ENCODE measurements at places on chromosomes 1 and 21. TPM values are rescaled to one million over a fixed set of nuclear protein-coding genes. Genes with fewer than 3 reads are reported as not detected.

DNA sequence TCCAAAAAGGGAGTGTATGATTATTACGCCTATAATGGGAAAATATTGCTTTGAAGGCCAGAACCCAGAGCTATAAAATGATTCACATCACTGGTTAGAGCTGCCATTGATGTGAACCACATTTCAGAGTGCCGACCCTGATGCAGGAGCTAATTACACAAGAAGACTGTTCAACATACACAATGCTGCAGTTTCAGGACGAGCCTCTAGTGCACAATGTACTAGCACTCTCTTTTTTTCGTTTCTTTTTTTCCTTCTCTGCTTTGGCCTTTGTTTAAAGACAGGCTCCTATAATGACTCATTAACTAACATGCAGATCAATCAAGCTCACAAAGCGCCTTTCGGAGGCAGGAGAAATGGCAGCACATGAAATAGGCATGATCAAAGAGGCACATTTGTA is 66.0 kb upstream of the HMGB4 start:
- DNase-seq, result no peak
- H3K27me3 ChIP-seq, result no peaks in the 10 kb centered on the region
- no peak overlapping the region for H3K4me3 ChIP-seq
- H3K36me3 ChIP-seq, result no peaks in the 10 kb centered on the region
- no peaks in the 10 kb centered on the region for H3K4me1 ChIP-seq

DNA sequence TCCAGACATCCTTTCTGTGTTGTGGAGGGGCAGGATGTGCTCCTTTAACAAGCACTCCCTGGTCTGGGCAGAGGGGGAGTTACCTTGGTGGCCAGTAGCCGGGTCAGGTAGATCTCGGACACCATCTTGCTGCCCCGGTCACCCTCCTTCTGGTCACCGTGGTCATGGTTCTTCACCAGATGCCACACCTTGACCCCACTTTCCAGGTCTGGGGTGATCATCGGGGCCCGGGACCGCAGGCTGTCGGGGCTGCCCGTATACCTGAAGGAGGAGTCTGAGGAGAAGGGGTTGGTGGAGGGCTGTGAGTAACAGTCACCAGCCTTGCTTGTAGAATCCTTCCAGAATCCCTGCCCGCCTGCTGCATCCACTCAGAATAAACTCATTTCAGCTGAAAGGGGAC is 122.3 kb upstream of the CD34 start:
- H3K27me3 ChIP-seq, result no peaks in the 10 kb centered on the region
- H3K36me3 ChIP-seq, result no peaks in the 10 kb centered on the region
- peaks cover 21% of the 10 kb centered on the region for H3K4me1 ChIP-seq
- H3K27ac ChIP-seq, result no peak overlapping the region
- no peak for DNase-seq

GRCh38 chr1:202416641-202417040 is 68.1 kb downstream of the PPP1R12B start:
- H3K4me3 ChIP-seq, result no peak overlapping the region
- H3K27ac ChIP-seq, result no peak overlapping the region
- no peaks in the 10 kb centered on the region for H3K36me3 ChIP-seq
- DNase-seq, result no peak
- peaks cover 3% of the 10 kb centered on the region for H3K4me1 ChIP-seq
- no peaks in the 10 kb centered on the region for H3K27me3 ChIP-seq

GRCh38 chr1:20602851-20603450 is 14.1 kb downstream of the CDA start:
- H3K36me3 ChIP-seq, result no peaks in the 10 kb centered on the region
- H3K27ac ChIP-seq, result no peak overlapping the region
- H3K4me1 ChIP-seq, result no peaks in the 10 kb centered on the region

- no peaks in the 10 kb centered on the region for H3K27me3 ChIP-seq
- H3K36me3 ChIP-seq, result no peaks in the 10 kb centered on the region
- H3K4me3 ChIP-seq, result no peak overlapping the region
- no peak overlapping the region for H3K27ac ChIP-seq
- no peaks in the 10 kb centered on the region for H3K4me1 ChIP-seq
Measured at GRCh38 chr1:232594768-232595698, 34.9 kb downstream of the SIPA1L2 start.

The YY1AP1 gene
- 171 TPM for total RNA-seq

DNA sequence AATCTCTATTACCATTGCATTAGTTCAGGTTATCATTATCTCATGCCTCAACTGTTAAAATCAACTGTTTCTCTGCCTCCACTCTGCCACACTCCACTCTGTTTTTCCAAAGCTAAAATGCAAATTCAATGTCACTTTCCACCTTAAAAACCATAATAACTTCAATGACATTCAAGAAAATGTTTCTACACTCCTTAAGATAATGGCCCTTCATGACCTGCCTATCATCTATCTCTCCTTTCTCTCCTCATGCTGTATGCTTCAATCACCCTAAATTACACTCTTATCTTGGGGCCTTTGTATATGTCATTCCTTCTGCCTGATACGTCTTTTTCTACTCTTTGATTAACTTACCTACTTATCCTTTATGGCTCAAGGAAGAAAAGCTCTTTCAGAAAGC is 296.0 kb downstream of the LRRC7 start:
- no peaks in the 10 kb centered on the region for H3K4me1 ChIP-seq
- no peak overlapping the region for H3K4me3 ChIP-seq
- no peak for DNase-seq
- H3K27ac ChIP-seq, result no peak overlapping the region
- no peaks in the 10 kb centered on the region for H3K27me3 ChIP-seq
- H3K36me3 ChIP-seq, result no peaks in the 10 kb centered on the region

- H3K4me1 ChIP-seq, result peaks cover 15% of the 10 kb centered on the region
- H3K4me3 ChIP-seq, result no peak overlapping the region
- no peaks in the 10 kb centered on the region for H3K36me3 ChIP-seq
Measured at GRCh38 chr21:43866659-43867331, 1.8 kb downstream of the AGPAT3 start.

GRCh38 chr1:47257224-47257623 is 25.2 kb upstream of the TAL1 start:
- H3K4me3 ChIP-seq, result no peak overlapping the region
- H3K4me1 ChIP-seq, result no peaks in the 10 kb centered on the region
- DNase-seq, result no peak
- H3K36me3 ChIP-seq, result no peaks in the 10 kb centered on the region
- no peaks in the 10 kb centered on the region for H3K27me3 ChIP-seq

The TEX38 gene
- 362 TPM for total RNA-seq

GRCh38 chr1:164589961-164590507 is 31.1 kb downstream of the PBX1 start:
- no peak for DNase-seq
- no peaks in the 10 kb centered on the region for H3K4me1 ChIP-seq
- H3K27ac ChIP-seq, result no peak overlapping the region

DNA sequence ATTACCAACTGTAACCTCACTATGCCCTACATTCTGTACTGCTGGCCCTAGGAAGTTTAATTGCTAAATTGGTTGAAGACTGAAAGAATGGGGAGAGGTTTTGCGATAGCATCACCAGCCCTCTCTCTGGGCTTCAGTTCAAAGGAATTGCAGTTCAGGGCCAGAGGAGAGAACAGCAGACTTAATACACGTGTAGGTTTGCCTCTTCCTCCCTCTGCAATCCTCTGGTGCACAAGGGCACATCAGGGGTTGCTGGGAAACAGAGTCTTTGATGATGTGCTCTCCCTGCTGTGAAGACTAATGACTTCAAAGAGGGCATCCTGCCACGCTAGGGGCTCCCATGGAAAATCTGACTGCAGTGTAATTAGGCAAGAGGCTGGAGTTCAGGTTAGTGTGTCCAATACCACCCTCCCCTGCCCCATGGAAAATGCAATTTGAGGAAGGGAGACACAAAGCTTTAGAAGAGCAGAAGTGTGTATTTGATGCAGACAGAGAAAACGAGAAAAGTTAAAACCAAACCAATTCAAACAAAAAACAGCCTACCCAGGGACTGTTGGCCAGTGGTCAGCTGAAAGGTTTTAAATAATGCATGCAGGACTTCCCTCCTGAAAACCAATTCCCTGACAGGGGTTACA is 167.9 kb downstream of the ASTN1 start:
- H3K4me1 ChIP-seq, result no peaks in the 10 kb centered on the region
- H3K27ac ChIP-seq, result no peak overlapping the region
- H3K27me3 ChIP-seq, result no peaks in the 10 kb centered on the region
- H3K36me3 ChIP-seq, result no peaks in the 10 kb centered on the region

Data from testis (tissue), 5 donors.